ENCODE measurements at places on chromosomes 7 and 10. TPM values are rescaled to one million over a fixed set of nuclear protein-coding genes. Genes with fewer than 3 reads are reported as not detected.

VWA2 gene
- total RNA-seq = not detected

HELLS gene
- total RNA-seq = 174 TPM

DNA sequence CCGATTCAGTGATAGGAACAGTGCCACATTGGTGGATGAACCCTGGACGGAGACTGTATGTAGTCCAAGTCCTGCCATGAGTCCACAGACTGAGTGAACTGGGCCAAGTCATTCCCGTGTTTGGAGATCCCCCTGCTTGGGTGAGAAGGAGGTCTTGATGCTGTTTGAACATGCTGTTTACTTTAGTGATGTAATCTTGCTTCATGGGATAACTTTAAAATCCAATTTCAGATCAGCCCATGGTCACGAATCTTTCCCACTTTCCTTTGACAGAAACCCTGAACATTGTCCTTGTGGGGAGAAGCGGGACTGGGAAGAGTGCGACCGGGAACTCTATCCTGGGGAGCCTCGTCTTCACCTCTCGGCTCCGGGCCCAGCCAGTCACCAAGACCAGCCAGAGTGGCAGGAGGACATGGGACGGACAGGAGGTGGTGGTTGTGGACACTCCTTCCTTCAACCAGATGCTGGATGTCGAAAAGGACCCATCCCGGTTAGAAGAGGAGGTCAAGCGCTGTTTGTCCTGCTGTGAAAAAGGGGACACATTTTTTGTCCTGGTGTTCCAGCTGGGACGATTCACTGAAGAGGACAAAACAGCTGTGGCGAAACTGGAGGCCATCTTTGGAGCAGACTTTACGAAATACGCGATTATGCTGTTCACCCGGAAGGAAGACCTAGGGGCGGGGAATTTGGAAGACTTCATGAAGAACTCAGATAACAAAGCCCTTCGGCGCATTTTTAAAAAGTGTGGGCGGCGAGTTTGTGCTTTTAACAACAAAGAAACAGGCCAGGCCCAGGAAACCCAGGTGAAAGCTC is 26.6 kb downstream of the GIMAP8 start:
- no peak for DNase-seq

- no peak for DNase-seq
These were observed 17.7 kb downstream of the ZNF775 start for GRCh38 chr7:150396851-150397260.

Data from OCI-LY7 (cell line).